RPMI8226 (cell line): ENCODE measurements at places on chromosomes 1 and 21.
A peak's percentile ranks its signal among the peaks of the same experiment; 100 is the strongest.

GRCh38 chr1:81867235-81867634, 66.5 kb downstream of the ADGRL2 start:
- no peak for DNase-seq

DNA sequence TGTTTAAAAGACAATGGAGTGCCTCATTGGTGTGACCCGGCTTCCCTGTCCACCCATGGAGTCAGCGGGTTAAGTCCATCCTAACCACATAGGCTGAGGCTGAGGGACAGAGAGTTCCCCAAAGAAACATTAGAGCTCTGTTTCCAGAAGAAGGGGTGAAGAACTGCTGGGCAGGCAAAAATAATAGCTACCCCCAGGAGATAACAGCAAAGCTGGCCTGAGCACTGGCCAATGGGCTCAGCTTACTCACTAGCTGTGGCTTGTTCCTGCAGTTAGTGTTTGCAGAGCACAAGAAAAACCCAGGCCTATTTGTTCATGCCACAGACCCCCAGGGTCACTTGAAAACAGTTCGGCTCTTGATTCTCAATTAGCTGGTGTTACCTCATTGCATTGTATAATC, 311.2 kb downstream of the NFIA start:
- no peak for DNase-seq

- no peak for DNase-seq
These were observed 318.9 kb downstream of the LMO4 start for GRCh38 chr1:87647430-87648177.

DNA sequence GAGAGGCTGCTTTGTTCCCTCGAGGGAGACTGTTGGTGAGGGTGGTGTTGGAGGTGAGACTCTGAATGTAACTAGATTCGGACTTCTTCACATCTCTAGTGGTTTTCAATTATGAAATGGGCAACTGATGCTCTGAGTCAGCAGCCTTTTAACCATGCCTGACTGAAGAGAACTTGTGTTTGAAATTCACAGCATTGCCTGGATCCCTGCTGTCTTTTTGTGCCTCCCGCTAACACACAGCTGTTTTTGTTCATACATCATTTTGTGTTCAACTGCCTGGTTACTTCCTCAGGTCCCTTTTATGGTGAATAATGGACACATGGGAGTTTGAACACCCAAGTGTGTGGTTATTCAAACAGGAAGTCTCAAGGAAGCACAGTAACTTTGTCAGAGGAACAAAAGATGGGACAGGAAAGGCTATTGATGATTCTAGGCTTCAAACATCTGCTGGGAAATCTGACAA, 16.8 kb downstream of the LAMC1 start:
- DNase-seq, result no peak

DNA sequence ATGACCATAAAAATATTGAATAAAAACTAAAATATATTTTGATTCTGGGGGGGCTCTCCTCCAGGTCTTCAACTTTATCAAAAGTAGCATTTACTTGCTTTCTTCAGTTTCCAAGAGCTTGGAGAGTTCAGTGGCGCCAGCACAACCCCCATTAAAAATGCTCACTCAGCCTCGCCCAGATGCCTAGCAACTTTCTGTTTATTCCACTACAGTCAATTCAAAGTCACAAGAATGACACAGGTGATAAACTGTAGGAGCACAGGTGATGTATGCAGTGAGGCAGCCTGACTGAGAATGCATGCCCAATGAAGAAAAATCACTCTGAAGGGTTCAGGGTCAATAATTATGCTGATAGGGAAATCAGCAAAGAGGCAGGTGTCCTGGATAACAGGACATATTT, 159.4 kb upstream of the ATP1B1 start:
- no peak for DNase-seq

- no peak for DNase-seq
These were observed 3.5 kb downstream of the MARCKSL1 start for GRCh38 chr1:32332290-32333079.

- DNase-seq, result no peak
These were observed 76.4 kb downstream of the LTN1 start for GRCh38 chr21:28916150-28916893.

- DNase-seq, result peak; percentile 92
These were observed 66.6 kb downstream of the GABPA start for GRCh38 chr21:25801217-25802014.

GRCh38 chr1:109248797-109249629, at the start of gene CELSR2:
CELSR2 (plus strand) TSS chr1:109249539; CDS start chr1:109250080, 541 bp downstream.
- peak; percentile 80 for DNase-seq

GRCh38 chr1:113605146-113605545, 154.1 kb downstream of the PHTF1 start:
- DNase-seq, result no peak

GRCh38 chr1:47532921-47533792, 95.3 kb downstream of the FOXD2 start:
- no peak for DNase-seq

DNA sequence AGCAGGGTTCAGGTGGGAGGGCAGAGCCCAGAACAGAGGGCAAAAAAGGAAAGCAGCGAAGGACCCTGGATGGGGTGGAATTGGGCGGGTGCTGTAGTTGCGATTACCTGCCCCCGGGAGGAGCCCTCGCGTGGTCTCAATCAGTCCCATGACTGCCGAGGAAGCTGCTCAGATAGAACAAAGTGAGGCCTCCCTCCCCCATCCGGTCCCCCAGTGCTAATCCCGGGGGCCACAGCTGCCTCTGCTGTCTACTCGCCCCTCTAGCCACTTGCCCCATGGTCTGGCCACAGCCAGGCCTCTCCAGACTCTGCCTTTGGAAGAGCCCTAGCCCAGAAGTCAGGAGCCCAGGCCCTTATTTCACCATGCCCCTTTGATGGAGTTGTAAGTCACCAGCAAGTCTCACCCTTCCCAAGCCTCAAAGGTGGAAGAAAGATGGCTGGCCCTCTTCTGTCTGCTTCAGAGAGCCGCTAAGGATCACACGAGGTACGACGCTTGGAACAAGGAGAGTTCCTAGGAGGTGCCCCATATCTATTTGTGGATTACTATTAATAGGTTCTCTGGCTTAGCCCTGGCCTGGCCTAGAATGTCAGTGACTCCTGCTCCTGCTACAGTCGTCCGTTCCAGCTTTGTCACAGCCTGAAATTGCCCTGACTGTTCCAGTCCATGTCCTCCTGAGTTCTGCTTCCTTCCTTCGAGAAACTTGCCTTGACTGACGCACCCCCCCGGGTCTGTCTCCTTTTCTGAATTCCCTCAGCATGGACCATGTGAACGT, 16.4 kb downstream of the ECHDC2 start:
- DNase-seq, result peak; percentile 47

GRCh38 chr1:175520186-175520585, 223.2 kb downstream of the TNR start:
- peak; percentile 39 for DNase-seq

GRCh38 chr1:78743626-78744025, 94.0 kb downstream of the IFI44 start:
- DNase-seq, result no peak

DNA sequence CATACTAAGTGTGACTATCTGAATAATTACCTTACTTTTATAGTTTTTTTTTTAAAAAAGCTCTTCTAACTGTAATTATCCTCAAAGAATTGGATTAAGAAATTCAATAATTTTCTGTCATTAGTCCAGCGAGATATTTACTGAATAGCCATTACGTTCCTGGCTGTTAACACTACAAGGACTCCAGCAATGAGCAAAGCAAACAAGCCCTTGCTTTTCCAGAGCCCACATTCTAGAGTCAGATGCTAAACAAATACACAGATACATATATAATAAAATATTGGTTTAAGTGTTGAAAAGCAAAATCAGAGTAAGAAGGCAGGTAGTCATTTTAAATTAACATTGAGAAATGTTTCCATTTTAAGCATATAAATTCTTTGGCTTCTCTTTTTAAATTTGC, 118.4 kb downstream of the ATF6 start:
- no peak for DNase-seq

DNA sequence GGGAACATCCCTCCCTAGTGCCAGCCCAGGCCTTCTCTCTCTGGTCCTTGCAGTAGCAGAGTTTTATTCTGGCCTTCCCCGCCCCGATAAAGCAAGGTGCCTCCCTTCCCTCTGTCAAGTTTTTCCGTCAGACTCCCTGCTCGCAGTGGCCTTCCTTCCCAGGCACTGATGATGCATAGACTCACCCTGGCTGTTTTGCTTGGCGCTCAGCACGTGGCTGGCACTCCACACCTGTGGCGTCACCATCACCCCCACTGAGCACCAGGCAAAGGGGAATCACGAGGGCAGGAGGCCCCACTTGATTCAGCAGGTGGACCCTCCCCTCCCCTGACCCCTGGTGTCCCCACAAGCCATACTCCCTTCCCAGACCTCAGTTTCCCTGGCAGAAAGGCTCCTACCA, 7.4 kb downstream of the SLC26A9 start:
- no peak for DNase-seq

GRCh38 chr1:177964336-177964735, 5.5 kb downstream of the SEC16B start:
- DNase-seq, result no peak

GRCh38 chr1:158026651-158027050, 33.2 kb downstream of the KIRREL1 start:
- DNase-seq, result no peak

- no peak for DNase-seq
These were observed 20.6 kb upstream of the MRPS14 start for GRCh38 chr1:175043824-175044223.

- peak; percentile 65 for DNase-seq
These were observed 50.8 kb downstream of the CAPN9 start for GRCh38 chr1:230797942-230798365.

GRCh38 chr1:21289700-21290545, at the start of gene ECE1:
ECE1 (minus strand) TSS chr1:21290463; CDS start chr1:21290414, 49 bp downstream.
- peak; percentile 66 for DNase-seq

DNA sequence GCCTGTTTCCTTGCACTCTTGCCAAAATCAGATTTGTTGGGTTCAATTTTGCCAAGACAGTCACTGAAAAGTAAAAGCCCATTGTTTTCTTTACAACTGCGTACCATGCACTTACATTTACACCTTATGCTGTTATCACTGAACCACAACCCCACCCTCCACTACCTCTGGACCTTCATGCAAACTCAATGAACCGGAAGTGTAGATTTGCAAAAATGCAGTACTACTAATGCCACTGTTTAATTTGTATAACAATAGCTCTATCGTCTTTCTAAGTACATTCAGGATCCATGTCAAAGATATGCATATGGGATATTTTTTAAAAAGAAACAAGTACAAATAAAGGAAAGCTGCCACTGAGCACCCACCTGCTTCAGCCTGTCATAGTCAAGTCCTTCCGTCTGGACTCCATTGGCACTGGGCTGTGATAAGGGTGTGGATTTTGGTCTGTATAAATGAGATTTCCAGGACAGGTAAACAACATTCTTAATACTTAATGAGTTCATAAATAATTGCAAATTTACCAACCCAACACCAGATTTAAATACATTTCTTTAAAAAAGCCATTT, 72.9 kb upstream of the LBR start:
- no peak for DNase-seq

DNA sequence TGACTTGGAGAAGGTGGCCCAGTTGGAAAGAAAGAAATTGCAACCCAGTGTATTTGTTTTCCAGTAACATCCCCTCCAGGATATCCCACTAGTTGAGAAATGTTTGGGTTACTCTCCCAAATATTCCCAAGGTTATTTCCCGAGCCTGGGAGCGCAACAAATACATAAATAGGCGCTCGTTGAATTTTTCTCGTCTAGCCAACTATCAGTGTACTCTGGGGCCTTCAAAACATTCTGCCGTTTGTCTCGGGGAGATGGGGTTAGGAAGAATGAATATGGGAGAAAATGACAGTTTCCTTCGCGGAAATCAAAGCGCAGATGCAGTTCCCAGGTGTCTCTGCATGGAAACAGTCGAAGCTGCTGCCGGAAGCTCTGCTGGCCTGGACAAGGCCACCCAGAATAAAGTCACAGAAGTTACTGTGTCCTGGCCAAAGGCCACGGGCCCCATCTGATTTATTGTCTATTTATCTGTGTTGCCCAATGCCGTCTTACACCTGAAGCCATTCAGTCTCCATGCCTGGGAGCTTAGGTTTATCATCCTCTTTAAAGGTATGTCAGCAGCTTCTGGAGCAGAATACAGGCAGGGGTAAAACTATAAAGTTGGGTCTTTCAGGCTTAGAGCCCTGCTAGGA, 1.0 kb downstream of the C1orf115 start:
- no peak for DNase-seq

GRCh38 chr1:67759692-67760029, 73.6 kb downstream of the GNG12 start:
- DNase-seq, result peak; percentile 54

DNA sequence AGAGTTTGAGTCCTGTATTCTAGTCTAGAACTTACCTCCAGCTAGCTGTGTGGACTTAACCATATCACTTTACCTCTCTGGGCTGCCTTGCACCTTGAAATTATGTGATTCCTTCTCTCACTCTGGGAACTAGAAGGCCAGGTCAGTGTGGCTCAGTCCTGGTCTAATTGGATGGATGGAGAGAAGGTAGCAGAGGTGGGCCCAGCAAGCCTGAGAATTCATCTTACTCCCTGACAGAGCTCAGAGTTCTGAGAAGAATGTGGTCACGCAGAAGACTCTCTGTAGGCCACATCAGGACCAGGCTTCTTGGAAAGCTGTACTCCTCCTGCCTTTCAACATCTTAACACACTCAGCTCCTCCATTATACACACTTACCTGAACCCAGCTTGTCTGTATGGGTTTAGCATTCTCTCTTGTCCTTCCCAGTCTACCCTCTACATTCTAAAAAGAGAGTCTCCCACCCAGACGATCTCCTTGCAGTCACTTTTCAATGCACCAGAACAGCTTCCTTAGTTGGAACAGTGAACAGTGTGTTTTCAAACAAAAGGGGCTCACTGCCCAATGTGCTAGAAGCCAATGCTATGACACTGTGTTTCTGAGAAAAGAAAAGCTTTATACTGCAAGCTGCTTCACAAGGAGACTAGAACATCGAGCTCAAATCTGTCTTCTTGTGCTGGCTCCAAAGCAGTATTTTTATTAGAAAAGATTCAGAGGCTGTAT, 60.5 kb downstream of the CAPN9 start:
- no peak for DNase-seq

DNA sequence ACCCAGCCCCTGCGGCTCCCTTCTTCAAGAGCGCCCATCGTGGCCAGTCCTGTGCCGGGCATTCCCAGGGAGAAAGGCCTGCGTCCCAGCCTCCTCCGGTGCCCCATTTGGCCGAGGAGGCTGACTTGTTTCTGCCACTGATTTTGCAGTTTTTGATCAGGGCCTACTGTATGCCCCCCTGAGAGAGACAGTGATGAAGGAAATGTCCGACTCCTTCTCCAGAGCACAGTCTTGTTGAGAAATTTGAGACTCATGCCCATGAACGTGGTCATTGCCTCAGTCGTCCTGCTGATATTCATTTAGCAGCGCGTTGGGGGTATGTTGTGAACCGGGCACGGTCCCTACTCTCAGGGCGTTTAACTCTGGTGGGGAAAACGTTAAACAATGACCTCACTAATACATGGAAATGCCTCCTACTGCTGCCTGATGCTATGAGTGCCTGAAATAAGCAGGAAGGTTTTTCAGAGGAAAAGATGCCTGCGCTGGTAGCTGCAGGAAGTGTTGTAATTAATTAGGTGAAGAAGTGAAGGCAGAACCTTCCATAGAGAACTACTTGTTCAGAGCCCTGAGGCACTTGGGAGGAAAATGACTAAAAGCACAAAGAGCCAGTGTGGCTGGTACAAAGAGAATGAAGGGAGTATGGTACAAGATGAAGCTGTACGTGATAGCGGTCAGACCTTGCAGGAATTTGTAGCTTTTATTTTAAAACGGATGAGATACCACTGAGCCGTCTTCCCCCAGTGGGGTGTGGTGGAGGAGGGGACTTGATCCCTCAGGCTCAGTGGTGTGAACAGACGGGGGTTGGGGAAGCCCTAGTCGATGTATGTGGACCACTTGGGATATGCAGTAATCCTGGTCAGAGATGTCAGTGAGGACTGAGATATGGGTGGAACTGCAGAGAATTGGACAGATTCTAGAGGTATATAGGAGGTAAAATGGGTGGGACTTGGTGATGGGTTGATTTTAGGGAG, 730 bp downstream of the ZCCHC17 start:
- DNase-seq, result peak; percentile 14

GRCh38 chr1:210374600-210374953, 45.9 kb downstream of the HHAT start:
- no peak for DNase-seq
